ENCODE measurements at places on chromosomes 16 and 17.

DNA sequence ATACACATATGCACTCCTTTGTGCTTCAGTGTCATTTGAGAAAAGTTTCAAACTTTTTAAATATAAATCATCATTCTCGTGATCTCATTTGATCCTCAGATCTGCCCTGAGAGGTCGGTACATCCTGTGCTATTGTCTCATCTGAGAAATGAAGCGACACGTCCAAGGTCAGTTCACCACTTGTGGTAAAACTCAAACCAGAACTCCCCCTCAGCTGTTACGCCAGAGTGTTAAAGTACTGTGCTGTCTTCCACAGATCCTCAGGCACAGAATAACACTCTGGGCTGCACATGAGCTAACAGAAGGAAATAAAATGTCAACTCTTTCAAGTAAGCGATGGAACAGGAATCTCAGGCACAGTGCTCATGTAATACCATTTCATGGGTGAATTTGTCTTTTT, 31.4 kb downstream of the ANKFN1 start:
- no peaks in the 10 kb centered on the region for H3K4me1 ChIP-seq
- no peaks in the 10 kb centered on the region for H3K36me3 ChIP-seq
- DNase-seq, result no peak
- peaks cover 2% of the 10 kb centered on the region for H3K27me3 ChIP-seq
- H3K27ac ChIP-seq, result no peak overlapping the region

DNA sequence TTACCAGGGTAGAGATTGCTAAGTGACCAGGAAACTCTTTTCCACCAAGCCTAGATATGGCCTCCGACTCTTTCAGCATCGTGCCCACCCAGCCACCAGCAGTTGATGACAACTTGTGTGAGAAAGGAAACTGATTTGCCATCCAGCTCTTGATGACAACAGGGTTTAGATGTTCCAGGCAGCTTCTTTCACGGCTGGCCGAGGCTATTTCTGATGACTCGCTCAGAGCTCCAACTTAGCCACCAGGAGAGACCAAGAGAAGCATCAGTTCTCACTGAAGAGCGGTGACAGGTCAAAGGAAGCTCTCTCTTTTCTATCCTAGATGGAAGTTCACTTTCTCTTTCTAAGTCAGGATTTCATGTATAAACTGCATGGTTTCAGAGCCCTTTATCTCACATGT, 61.2 kb downstream of the MPHOSPH6 start:
- no peak overlapping the region for H3K27ac ChIP-seq
- peaks cover 4% of the 10 kb centered on the region for H3K4me1 ChIP-seq
- no peak for DNase-seq
- peaks cover 2% of the 10 kb centered on the region for H3K36me3 ChIP-seq
- peaks cover 3% of the 10 kb centered on the region for H3K27me3 ChIP-seq

GRCh38 chr17:44272321-44272951, 4.5 kb upstream of the SLC4A1 start:
- no peaks in the 10 kb centered on the region for H3K36me3 ChIP-seq
- peaks cover 3% of the 10 kb centered on the region for H3K4me1 ChIP-seq
- H3K4me3 ChIP-seq, result no peak overlapping the region
- DNase-seq, result no peak
- no peak overlapping the region for H3K27ac ChIP-seq
- H3K27me3 ChIP-seq, result peaks cover 14% of the 10 kb centered on the region

GRCh38 chr17:75269844-75270217, 1.2 kb downstream of the MIF4GD start:
- H3K4me3 ChIP-seq, result peak overlapping the region; percentile 87
- H3K27ac ChIP-seq, result peak overlapping the region; percentile 82
- H3K27me3 ChIP-seq, result no peaks in the 10 kb centered on the region
- peaks cover 25% of the 10 kb centered on the region for H3K4me1 ChIP-seq

GRCh38 chr16:85446951-85447692, 166.0 kb upstream of the GSE1 start:
- no peaks in the 10 kb centered on the region for H3K36me3 ChIP-seq
- H3K4me1 ChIP-seq, result peaks cover 12% of the 10 kb centered on the region
- no peak overlapping the region for H3K27ac ChIP-seq
- no peak overlapping the region for H3K4me3 ChIP-seq

DNA sequence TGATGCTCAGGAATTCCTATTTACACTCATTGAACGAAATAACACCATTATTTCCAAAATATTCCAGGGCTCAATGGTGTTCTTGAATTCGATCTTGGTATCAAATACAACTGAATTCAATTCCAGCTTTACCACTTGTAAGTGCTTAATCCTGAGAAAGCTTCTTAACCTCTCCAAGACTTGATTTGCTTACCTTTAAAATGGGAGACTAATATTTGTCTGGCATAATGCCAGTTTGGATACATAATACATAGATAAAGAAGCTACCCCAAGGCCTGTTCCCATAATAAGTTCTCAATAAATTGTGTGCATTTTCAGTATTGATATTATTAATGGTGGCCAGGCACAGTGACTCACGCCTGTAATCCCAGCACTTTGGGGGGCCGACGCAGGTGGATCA, 368.9 kb upstream of the MAF start:
- no peaks in the 10 kb centered on the region for H3K4me1 ChIP-seq
- H3K27ac ChIP-seq, result no peak overlapping the region
- no peak for DNase-seq
- peaks cover 3% of the 10 kb centered on the region for H3K27me3 ChIP-seq
- no peak overlapping the region for H3K4me3 ChIP-seq

- no peak overlapping the region for H3K27ac ChIP-seq
- no peak overlapping the region for H3K4me3 ChIP-seq
- no peaks in the 10 kb centered on the region for H3K4me1 ChIP-seq
These were observed 86.7 kb upstream of the ELAC2 start for GRCh38 chr17:13104576-13104975.

DNA sequence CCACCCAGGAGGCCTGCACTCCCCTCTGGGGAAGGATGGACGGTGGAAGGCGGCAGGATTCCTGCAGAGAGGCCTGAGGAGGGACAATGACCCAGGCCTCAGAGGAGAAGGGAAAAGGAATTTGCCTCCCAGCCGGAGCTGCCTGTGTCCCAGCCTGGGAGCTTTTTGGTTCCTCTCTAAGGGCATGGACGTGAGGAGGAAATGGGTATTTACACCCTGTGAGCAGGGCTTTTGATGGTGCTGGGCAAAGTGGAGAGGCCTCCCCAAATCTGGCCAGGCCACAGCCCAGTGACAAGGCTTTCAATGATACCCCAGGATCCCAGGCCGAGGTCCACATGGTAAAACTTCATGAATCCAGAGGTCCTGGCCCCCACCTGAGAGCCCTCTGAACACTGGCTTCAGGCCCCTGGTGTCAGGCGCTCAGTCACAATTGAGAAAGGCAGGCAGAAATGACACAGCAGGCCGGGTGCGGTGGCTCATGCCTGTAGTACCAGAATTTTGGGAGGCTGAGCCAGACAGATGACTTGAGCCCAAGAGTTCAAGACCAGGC, 56.0 kb upstream of the DOC2B start:
- peaks cover 4% of the 10 kb centered on the region for H3K4me1 ChIP-seq
- H3K36me3 ChIP-seq, result no peaks in the 10 kb centered on the region
- DNase-seq, result no peak
- no peaks in the 10 kb centered on the region for H3K27me3 ChIP-seq

- H3K36me3 ChIP-seq, result peaks cover 13% of the 10 kb centered on the region
- no peak overlapping the region for H3K27ac ChIP-seq
- no peaks in the 10 kb centered on the region for H3K27me3 ChIP-seq
- H3K4me1 ChIP-seq, result peaks cover 8% of the 10 kb centered on the region
- DNase-seq, result no peak
These were observed 219.8 kb downstream of the STX8 start for GRCh38 chr17:9355846-9356245.

- no peaks in the 10 kb centered on the region for H3K27me3 ChIP-seq
- DNase-seq, result no peak
- peaks cover 36% of the 10 kb centered on the region for H3K4me1 ChIP-seq
- H3K4me3 ChIP-seq, result no peak overlapping the region
These were observed 158.5 kb downstream of the RPTOR start for GRCh38 chr17:80703142-80703478.

DNA sequence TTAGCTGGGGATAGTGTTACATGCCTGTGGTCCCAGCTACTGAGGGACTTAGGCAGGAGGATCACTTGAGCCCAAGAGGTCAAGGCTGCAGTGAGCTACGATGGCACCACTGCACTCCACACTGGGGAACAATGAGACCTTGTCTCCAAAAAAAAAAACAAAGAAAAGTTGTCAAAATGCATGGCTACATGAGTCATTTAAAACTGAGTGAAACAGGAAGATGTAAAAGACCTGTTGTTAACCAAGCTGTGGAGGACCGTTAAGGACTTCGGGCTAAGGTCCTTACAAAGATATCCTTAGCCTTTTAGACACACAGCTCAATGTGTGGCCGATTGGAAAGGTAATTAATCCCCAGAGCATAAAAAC, 25.1 kb downstream of the ZP2 start:
- no peaks in the 10 kb centered on the region for H3K27me3 ChIP-seq
- peaks cover 11% of the 10 kb centered on the region for H3K4me1 ChIP-seq
- no peak overlapping the region for H3K27ac ChIP-seq
- H3K4me3 ChIP-seq, result no peak overlapping the region

- H3K4me3 ChIP-seq, result no peak overlapping the region
- no peak for DNase-seq
- H3K27me3 ChIP-seq, result peaks cover 7% of the 10 kb centered on the region
- H3K4me1 ChIP-seq, result no peaks in the 10 kb centered on the region
These were observed 8.0 kb upstream of the GINS2 start for GRCh38 chr16:85696781-85697180.

DNA sequence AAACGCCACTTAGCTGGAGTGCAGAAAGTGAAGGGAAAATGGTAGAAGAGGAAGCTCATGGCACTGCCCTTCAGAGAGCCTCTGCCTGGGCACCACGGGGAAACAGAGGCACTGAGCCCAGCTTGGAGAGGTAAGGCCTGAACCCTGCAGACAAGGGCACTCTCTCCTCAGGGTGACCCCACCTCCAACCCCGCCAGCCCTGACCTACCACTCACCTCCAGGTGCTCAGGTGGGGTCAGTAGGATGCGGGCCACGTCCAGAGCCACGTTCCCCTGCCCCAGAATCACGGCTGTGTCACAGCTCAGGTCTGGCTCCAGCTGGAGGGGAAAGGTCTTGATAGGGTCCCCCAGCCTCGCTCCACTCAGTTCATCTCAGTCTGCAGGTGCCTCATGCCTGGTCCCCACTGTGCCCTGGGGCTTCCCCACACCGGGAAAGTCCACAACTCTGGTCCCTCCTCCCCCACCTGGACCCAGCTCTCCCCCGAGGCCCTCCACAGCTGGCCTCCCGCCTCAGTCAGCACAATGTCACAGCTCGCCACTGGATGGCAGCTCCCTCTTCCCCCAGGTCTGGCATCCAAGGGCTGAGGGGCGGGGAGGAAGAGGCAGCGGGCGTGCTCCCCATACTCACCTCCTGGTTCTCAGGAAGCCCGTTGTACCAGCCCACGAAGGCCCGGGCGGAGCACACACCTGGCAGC, 6.0 kb upstream of the GRIN2C start:
- H3K4me3 ChIP-seq, result no peak overlapping the region
- no peak overlapping the region for H3K27ac ChIP-seq
- no peak for DNase-seq
- peaks cover 7% of the 10 kb centered on the region for H3K27me3 ChIP-seq
- peaks cover 2% of the 10 kb centered on the region for H3K36me3 ChIP-seq

- no peaks in the 10 kb centered on the region for H3K27me3 ChIP-seq
- no peak overlapping the region for H3K4me3 ChIP-seq
- H3K36me3 ChIP-seq, result peaks cover 4% of the 10 kb centered on the region
- H3K4me1 ChIP-seq, result peaks cover 2% of the 10 kb centered on the region
- H3K27ac ChIP-seq, result no peak overlapping the region
These were observed 114.9 kb downstream of the TRIM37 start for GRCh38 chr17:58991718-58992331.

GRCh38 chr17:2041561-2042389, at the start of gene OVCA2:
Gene OVCA2 (plus strand): TSS chr17:2042022. CDS start chr17:2042048, 26 bp downstream.
- H3K27ac ChIP-seq, result peak within 1 kb of the TSS; percentile 98
- H3K4me3 ChIP-seq, result peak within 1 kb of the TSS; percentile 98
- peak; percentile 97 for DNase-seq

- no peak overlapping the region for H3K27ac ChIP-seq
- H3K27me3 ChIP-seq, result peaks cover 13% of the 10 kb centered on the region
- H3K36me3 ChIP-seq, result peaks cover 7% of the 10 kb centered on the region
- no peaks in the 10 kb centered on the region for H3K4me1 ChIP-seq
- DNase-seq, result no peak
These were observed 27.5 kb upstream of the NKD1 start for GRCh38 chr16:50520451-50521245.

GRCh38 chr16:4696905-4697847, 3.8 kb downstream of the NUDT16L1 start:
- no peaks in the 10 kb centered on the region for H3K27me3 ChIP-seq
- peaks cover 1% of the 10 kb centered on the region for H3K36me3 ChIP-seq
- H3K4me3 ChIP-seq, result no peak overlapping the region
- H3K27ac ChIP-seq, result no peak overlapping the region

DNA sequence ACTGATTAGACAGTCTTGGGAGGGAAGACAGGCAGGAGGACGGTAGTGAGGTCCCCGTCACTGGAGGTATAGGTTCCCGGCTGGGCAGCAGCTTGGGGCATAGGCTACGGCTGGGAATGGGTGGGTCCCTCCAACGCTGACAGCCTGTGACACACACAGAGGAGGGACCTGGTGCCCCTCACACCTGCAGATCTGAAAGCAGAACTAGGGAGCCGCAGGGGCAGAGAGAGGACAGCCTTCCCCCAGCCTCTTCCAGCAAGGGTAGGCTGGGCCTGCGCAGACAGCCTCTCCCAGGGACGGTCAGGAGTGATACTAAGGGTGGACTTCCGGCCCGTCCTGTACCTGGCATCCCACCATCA, 2.0 kb downstream of the P2RX1 start:
- DNase-seq, result peak; percentile 83
- H3K4me3 ChIP-seq, result peak overlapping the region; percentile 81
- peaks cover 59% of the 10 kb centered on the region for H3K4me1 ChIP-seq
- H3K27ac ChIP-seq, result peak overlapping the region; percentile 100
- no peaks in the 10 kb centered on the region for H3K27me3 ChIP-seq

GRCh38 chr17:4582691-4583090, 1.6 kb upstream of the SMTNL2 start:
- H3K27ac ChIP-seq, result no peak overlapping the region
- H3K4me1 ChIP-seq, result peaks cover 5% of the 10 kb centered on the region
- no peak for DNase-seq

DNA sequence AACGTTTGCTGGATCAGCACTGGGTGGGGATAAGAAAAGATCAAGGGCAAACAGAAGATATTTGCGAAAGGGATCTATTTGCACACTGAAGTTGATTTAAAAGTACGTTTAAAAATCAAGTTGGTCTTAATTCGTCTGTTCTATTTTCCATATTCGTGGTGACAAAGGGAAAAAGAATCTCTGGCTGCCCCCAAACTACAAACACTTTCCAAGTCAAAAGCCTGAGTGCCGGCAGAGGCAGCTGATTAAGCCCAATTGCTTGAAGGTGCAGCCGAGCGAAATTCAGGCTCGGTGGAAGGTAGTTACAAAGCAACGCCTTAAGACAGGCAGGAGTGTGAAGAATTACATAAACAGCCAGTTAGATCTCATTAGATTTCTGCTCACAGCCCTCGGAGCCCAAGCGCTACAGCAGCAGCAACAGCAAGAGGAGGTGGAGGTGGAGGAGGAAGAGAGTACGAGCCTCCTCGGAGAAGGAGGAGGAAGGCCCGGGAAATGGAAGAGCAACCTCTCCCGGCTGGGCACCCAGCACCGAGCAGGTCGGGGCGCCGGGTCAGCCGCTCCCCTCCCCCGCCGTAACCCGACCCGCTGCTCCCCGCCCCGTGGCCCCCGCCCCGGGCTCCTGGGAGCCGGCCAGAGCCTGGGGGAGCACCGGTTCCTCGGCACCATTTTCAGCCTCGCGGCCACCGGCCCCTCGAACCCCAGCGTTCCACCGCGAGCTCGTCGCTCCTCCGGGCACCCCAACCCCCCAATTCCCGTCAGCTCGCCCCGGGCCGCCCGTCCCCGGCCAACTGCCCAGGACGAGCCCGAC, 890 bp downstream of the TOB1 start:
- H3K4me3 ChIP-seq, result peak overlapping the region; percentile 97
- H3K4me1 ChIP-seq, result peaks cover 24% of the 10 kb centered on the region
- H3K27me3 ChIP-seq, result no peaks in the 10 kb centered on the region

GRCh38 chr16:70526403-70526802, 2.8 kb downstream of the SF3B3 start:
- H3K4me3 ChIP-seq, result peak overlapping the region; percentile 58
- H3K4me1 ChIP-seq, result peaks cover 32% of the 10 kb centered on the region
- DNase-seq, result no peak
